Stomach (tissue), 19 donors: ENCODE measurements at places on chromosomes 16 and 17.
A peak's percentile ranks its signal among the peaks of the same experiment; 100 is the strongest.

DNA sequence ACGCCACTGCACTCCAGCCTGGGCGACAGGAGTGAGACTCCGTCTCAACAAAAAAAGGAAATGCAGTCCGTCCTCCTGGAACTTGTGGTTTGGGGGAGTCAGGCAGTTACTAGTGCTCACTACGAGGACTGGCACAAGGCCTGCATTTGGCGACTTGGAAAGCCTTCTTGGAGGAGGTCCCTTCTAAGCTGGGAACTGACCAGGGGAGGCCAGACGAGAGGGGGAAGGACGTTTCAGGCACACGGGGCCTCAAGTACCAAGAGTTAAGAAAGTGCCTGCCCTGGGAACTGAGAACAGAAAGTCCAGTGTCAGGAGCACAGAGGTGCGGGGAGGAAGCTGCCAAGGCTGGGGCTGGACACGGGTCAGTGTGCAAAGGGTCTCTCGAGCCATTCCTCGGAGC lies 89.9 kb downstream of the ABR start:
- DNase-seq = peak; percentile 44

- DNase-seq = peak; percentile 43
Measured at GRCh38 chr17:29143894-29144293, 36.3 kb downstream of the MYO18A start.

- DNase-seq = peak; percentile 83
Measured at GRCh38 chr16:72938795-72939164, 109.1 kb downstream of the ZFHX3 start.

GRCh38 chr17:50668838-50669581 lies 34.3 kb downstream of the ABCC3 start:
- DNase-seq = no peak

GRCh38 chr17:4899341-4900230 lies at the start of gene C17orf107:
TSS of gene C17orf107 (plus strand) at chr17:4899536. CDS start at chr17:4899763, 227 bp downstream.
- peak; percentile 91 for DNase-seq

- peak; percentile 89 for DNase-seq
Measured at GRCh38 chr16:57815987-57816745, 13.9 kb upstream of the KIFC3 start.

GRCh38 chr17:57970710-57971109 lies 15.5 kb upstream of the CUEDC1 start:
- no peak for DNase-seq

DNA sequence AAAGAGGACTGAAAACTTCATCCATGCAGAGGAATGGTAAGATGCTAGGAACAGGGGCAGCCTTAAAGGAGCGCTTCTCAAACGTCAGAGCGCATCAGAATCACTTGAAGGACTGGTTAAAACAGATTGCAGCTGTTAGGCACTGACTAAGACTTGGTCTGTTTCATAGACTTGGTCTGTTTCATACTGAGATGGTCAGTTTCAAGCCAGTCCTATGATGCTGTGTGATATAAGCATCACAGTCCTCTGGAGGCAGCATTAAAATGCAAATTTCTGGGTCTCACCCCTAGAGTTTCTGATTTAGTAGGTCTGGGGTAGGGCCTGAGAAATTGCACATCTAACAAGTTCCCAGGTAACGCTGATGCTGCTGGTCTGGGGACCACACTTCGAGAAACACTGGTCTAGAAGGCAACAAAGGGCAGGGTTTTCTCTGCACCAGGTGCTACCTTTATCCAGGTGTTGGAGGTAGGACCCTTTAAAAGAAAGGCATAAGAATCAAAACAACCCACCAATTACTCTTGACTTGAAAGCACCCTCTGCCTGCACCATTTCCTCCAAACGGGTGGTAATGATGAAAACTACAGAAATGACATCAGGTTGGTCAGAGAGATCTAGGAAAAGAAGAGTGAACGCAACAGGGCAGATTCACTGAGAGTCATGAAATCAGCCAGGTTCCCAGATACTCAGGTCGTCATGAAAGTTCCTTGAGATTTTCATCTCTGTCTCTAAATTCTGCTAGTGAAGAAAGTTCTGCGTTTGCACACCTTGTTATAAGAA lies 95.0 kb upstream of the RCVRN start:
- no peak for DNase-seq

DNA sequence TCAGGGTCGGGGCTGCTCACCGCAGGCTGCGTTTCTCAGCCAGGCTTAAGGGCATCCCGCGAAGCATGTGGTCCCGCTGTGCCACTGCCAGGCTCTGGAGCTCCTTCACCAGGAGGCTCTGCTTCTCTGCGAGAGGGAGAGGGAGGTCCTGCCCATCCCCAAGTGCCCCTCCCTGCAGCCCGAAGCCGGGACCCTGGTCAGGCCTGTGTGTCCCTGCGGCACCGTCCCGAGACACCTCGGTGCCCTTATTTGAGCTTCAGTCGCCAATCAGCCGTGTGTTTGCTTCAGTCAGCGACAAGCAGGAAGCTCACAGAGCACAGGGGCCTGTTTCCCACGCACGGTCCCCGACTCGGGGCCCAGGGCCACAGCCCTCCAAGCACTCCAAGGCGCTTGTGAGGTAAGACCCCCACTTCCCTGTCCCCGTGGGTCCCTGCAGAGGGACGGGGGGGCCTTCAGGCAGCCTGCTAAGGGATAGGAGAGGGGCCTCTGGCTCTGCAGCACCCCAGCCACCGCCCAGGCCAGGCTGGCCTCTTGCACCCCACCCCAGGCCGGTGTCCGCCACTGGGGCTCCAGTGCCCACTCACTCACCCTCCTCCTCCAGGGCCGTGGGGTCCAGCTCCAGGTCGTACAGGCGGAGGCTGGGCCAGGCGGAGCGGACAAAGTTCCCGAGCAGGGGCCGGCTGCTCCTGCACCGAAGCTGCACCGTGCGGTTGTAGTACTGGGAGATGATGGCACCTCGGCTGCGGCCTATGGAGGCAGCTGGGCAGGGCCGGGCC lies 3.2 kb downstream of the TMC6 start:
- DNase-seq = no peak

DNA sequence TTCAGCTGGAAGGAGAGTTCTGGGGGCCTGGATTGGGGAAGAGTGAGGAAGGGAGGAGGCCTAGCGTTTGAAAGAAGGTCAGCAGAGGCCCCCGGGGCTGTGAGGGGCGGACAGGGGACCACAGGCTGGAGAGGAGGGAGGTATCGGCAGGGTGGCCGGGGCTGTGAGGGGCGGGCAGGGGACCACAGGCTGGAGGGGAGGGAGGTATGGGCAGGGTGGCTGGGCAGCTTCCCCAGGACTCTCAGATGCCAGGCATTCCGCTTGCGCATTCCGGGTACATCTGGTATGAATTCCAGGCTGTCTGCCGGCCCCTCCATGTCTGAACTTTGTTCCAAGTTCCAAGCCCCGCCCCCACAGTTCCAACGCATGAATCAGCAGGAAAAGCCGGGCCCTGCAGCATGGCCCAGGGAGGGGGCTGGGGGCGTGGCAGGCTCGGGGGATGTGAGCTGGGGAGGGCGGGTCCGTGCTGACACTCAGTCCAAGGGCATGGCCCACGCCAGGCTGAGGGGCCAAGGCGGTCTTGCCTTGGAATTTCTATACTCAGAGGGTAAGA lies 4.3 kb upstream of the TLCD2 start:
- peak; percentile 96 for DNase-seq

GRCh38 chr17:75729351-75729750 lies 8.1 kb downstream of the ITGB4 start:
- no peak for DNase-seq

DNA sequence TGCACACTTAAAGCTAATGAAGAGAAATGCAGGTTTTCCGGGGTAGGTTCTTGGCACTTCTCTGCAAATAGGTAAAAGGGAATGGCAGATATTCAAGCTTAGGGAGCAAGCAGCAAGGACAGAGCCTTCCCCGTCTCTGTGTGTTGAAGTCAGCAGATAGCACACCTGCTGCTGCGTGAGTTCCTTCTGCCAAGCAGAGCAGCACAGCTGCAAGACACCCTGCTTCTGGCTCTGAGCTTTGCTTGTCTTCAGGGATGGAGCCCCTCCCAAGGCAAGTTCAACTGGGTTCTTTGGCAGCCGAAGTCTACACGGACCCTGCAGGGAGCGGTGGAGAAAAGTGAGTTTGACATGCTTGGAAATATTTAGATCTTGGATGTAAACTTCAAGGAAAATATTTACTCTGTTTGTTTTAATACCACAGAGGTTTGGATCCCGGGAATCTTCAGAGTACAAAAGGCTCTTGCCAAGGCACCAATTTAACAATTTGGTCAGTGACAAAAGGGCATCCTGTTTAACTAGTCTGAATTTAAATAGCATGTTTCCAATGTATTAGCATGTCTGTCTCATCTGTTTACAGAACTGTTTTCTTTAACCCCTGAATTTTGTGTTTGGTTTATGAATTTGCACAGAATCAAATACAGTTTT lies 113.4 kb upstream of the KCNJ16 start:
- DNase-seq = peak; percentile 64

GRCh38 chr17:50638606-50638965 lies 3.9 kb downstream of the ABCC3 start:
- DNase-seq = no peak

- DNase-seq = no peak
Measured at GRCh38 chr16:66801320-66802105, at the start of gene TERB1. TSS of gene TERB1 (minus strand) at chr16:66801584. CDS start at chr16:66796798, 4,786 bp downstream.

GRCh38 chr16:17369421-17370222 lies 101.1 kb downstream of the XYLT1 start:
- peak; percentile 79 for DNase-seq

GRCh38 chr17:41256291-41256685 lies 1.1 kb downstream of the KRTAP9-9 start:
- DNase-seq = no peak

DNA sequence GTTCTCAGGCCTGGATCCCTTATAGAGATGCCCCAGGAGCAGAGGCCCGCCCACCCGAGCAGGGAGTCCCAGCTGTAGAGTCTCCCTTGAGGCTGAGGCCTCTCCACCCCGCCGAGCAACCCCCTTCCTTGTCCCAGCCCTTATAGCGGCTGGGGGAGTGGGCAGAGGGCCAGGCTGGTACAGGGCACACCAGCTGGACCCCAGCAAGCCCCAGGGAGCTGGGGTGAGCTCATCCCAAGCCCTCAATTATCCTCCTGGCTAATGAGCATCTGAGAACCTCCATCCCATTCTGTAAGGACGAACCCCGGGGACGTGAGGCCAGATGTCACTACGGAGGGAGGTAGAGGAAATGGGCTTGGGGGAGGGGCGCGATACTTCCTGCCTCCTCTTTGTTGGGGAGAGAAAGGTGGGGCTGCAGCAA lies 3.2 kb upstream of the SNN start:
- DNase-seq = no peak

GRCh38 chr17:1573932-1574696 lies 11.5 kb upstream of the PITPNA start:
- DNase-seq = peak; percentile 95

GRCh38 chr16:77408607-77409006 lies 26.2 kb downstream of the ADAMTS18 start:
- DNase-seq = no peak

DNA sequence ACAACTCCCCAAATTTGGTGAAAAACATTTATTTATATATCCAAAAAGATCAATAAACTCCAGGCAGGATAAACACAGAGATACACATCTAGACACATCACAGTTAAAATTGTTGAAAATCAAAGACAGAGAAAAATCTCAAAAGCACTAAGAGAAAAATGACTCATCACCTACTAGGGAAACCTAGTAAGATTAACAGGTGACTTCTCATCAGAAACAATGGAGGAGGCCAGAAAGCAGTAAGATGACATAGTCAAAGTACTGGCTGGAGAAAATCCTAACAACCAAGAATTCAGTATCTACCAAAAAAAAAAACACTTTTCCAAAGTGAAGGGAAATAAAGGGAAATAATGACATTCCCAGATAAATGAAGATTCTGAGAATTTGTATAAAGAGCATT lies 33.8 kb downstream of the ULK2 start:
- no peak for DNase-seq

- peak; percentile 38 for DNase-seq
Measured at GRCh38 chr17:82351254-82351712, 7.8 kb upstream of the TEX19 start.

GRCh38 chr16:51621610-51622009 lies 470.5 kb upstream of the SALL1 start:
- DNase-seq = no peak

DNA sequence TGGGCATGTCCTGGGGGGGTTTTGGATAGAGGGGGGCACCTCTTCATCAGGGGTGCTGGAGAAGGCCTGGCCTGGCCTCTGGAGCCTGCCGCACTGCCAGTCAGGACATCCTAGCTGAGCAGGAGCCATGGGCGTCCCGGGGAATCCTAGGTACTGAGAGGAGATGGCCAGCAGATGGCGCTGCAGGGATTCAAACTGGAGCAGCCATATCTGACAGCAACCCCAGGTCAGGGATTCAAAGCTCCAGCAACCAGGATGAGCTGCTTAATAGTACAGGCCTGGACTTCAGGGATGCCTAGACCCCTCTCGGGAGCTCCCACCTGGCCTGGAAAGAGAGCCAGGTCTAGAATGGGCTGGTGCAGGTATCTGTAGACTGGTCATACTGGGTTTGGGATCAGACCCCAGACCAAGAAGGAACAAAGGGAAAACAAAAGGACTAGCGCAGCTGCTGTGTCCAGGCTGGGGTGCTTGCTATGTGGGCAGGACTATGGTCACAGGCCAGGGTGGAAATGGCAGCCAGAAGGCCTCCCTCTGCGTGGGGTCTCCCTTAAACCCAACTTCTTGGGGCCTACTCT lies 306.9 kb upstream of the RBFOX1 start:
- DNase-seq = peak; percentile 46

- no peak for DNase-seq
Measured at GRCh38 chr17:78738278-78738677, 43.8 kb downstream of the CYTH1 start.

GRCh38 chr16:8892101-8892575 lies 10.0 kb downstream of the LITAFD start:
- no peak for DNase-seq

DNA sequence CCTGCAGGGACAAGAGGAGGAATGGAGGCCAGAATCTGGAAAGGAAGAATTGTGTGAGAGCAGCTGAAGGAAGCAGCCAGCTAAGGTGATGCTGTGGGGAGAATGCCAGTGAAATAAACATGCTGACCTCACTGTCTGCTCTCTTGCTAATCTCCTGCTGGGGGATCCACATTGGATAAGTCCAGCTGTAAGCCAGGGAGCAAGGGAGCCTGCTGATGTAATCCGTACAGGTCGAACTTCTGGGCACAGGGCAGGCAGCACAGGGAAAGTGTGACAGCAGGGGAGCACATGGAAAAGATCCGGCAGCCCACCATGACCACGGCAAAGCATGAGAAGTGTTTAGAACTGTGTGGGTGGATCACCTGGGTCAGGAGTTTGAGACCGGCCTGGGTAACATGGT lies 7.5 kb upstream of the XPO6 start:
- no peak for DNase-seq
